ENCODE measurements at places on chromosomes 4 and X.

GRCh38 chrX:132671229-132671641 is 182.4 kb upstream of the MBNL3 start:
- DNase-seq = no peak

- DNase-seq = no peak
Measured at GRCh38 chr4:118975449-118976192, 87.0 kb downstream of the SYNPO2 start.

DNA sequence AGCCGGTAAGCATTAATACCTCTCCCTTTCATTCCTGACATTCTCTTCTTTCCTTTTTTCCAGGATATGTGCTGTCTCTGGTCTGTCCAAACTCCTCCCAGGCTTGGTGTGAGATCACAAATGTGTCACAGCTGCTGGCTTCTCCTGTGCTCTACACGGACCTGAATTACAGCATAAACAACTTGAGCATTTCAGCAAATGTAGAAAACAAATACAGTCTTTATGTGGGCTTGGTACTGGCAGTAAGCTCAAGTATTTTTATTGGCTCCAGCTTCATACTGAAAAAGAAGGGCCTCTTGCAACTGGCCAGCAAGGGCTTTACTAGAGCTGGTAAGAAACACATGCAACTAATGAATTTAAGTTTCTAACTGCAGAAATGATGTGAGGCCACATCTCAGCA is 8.4 kb downstream of the NIPAL1 start:
- DNase-seq = no peak

DNA sequence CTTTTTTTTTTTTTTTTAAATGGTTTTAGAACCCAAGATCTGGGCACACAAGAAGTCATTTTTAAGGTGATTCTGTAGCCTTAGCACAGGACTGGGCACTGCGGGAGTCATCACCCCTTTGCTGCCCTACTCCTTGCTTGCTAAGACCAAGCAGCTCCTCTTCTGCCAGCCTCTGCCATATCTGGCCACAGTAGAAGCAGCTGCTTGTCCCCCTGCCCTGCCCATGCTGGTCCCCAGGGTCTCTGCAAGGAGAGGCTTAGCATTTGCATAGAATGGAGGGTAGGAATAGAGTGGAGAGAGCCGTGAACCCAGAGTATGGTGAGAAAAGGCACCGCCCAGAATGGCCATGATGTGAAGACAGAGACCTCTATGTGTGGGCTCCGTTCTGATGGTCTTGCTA is 109.3 kb downstream of the ADRA2C start:
- no peak for DNase-seq

GRCh38 chr4:82984459-82984858 is 26.2 kb downstream of the LIN54 start:
- no peak for DNase-seq

DNA sequence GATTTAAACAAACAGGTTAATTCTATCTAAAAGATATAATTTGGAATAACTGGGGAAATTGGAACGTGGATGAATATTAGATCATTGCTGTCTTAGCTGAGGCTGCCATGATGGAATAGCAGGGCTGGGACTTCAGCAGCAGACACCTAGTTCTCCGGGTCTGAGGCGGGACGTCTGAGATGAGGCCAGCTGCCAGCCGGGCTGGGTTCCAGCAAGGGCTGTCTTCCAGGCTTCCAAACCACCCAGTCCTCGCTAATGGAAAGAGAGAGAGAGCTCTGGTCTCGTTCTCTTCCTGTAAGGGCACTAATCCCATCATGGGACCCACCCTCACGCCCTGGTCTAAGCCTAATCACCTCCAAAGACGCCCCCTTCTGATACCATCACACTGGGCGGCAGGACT is 85.7 kb downstream of the ADRA2C start:
- DNase-seq = no peak

- no peak for DNase-seq
Measured at GRCh38 chrX:9440116-9440844, 24.6 kb upstream of the TBL1X start.

DNA sequence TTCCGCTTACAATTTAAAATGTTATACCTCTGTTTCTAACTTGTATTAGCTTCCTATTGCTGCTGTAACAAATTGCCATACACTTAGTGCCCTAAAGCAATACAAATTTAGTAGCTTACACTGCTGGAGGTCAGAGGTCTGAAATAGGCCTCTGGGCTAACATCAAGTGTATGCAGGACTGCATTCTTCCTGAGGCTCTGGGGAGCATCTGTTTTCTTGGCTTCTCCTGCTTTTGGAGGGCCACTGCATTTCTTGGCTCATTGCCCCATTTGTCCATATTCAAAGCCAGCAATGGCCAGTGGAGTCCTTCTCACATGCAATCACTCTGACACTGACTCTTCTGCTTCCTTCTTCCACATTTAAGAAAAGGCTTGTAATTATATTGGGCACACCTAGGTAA is 639.8 kb upstream of the INTU start:
- DNase-seq = no peak

DNA sequence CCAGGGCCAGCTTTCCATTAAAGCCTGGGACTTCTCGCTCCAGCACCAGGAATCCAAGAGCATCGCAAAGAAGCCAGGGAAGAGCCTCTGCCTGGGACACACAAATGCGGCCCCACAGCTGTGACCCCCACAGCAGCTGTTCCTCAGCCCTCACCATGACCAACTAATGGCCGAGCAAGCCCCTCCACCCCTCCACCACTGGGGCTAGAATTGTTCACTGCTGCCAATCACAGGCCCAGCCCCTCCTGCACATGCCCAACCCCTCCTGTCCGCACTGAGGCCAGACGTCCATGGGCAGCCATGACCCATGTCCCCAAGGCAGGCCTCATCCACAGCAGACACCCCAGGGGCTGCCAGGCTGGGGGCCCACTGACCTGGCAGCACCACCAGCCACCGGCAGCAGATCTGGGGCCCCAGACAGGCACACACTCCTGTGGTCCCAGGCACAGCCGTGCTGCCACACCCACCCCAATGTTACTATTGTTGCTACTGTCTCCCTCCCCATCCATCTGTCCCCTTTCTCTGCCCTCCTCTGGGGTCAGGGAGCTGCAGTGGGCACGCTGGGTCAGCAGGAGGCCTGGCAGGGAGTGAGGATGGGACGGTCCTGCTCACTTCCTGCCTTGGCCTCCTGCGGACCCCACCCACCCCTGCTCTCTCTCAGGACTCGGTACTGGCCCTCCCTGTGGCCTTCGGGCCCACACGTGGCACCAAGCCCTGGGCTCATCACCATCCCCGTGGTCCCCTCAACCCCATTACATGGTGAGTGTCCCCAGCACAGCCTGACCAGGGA is 56.0 kb downstream of the ZFYVE28 start:
- DNase-seq = no peak

DNA sequence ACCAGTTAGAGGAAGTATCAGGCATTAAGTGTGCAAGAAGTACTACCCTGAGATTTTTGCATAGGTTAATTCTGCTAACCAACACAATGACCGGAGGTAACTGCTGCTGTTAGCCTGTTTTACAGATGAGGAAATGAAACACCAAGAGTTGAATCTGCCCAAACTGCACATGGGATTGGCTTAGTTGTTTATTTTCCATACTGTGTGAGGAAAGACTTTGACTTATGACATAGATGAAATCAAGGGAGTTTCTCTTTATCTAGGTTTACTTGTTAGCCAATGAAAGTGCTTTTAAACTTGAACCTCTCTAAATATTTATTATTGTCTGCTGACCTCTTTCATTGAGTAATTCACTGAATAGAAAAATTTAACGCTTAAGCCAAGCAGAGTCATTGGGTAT is 10.3 kb downstream of the GUCY1B1 start:
- no peak for DNase-seq

All from activated naive CD8-positive, alpha-beta T cell treated with anti-CD3 and anti-CD28 coated beads, Interleukin-2, amount 50 U/mL, for 16 hours (primary cell).